HCT116 (cell line): ENCODE measurements at places on chromosomes 11 and 22. TPM values are rescaled to one million over a fixed set of nuclear protein-coding genes. Genes with fewer than 3 reads are reported as not detected.

Gene RAB30
- 5.7 TPM for total RNA-seq

Gene UPB1
- total RNA-seq: 0.27 TPM

- H3K27me3 ChIP-seq: no peaks in the 10 kb centered on the region
- DNase-seq: peak; percentile 50
- peaks cover 12% of the 10 kb centered on the region for H3K4me1 ChIP-seq
- H3K4me3 ChIP-seq: peak overlapping the region; percentile 45
These were observed 7.5 kb downstream of the GP1BB start for GRCh38 chr22:19730655-19731360.

Gene FAM118A
- total RNA-seq: 43.2 TPM

GRCh38 chr11:65719871-65720210, 757 bp downstream of the RNASEH2C start:
- H3K4me3 ChIP-seq: peak overlapping the region; percentile 93
- H3K27ac ChIP-seq: peak overlapping the region; percentile 82

GRCh38 chr11:8036002-8036802, 44.8 kb upstream of the TUB start:
- no peaks in the 10 kb centered on the region for H3K4me1 ChIP-seq
- H3K36me3 ChIP-seq: no peaks in the 10 kb centered on the region
- H3K27ac ChIP-seq: no peak overlapping the region
- H3K27me3 ChIP-seq: no peaks in the 10 kb centered on the region

- no peaks in the 10 kb centered on the region for H3K4me1 ChIP-seq
- no peak overlapping the region for H3K4me3 ChIP-seq
- H3K27me3 ChIP-seq: no peaks in the 10 kb centered on the region
- no peaks in the 10 kb centered on the region for H3K36me3 ChIP-seq
These were observed 113.5 kb downstream of the FCHSD2 start for GRCh38 chr11:73028611-73029010.

DNA sequence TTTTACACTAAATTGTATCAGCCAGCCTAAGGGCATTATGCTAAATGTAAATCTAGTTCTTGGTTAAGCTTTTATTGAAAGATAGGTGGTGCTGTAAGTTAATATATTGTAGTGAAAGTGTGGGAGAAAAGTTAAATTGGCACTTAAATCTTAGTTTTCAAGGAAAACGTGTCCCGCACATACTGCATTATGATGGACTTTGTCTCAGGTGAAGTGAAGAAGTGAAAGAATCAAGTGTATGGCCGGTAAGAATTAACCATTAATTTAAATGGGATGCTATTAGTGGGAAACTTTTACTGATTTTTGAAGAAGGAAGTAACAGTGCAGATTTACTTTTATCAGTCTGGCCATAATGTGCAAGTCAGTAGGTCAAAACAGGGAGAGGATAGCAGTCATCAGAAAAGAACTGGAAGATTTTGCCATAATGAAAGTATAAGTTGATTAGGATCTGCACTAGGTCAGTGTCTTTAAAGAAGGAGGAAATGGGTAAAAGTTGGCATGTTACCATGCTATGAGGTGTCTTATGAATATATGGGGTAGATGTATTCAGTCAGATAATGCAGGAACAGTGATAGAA, 81.6 kb downstream of the PDHX start:
- peaks cover under 1% of the 10 kb centered on the region; the same call in 1 of the 2 replicates for H3K4me1 ChIP-seq
- H3K36me3 ChIP-seq: 0 out of 2 replicates have a peak, but pooled peaks cover 2% of the 10 kb centered on the region
- no peak for DNase-seq
- no peak overlapping the region for H3K27ac ChIP-seq

- no peak for DNase-seq
- H3K36me3 ChIP-seq: no peaks in the 10 kb centered on the region
- H3K27ac ChIP-seq: no peak overlapping the region
- no peaks in the 10 kb centered on the region for H3K27me3 ChIP-seq
- H3K4me3 ChIP-seq: no peak overlapping the region
These were observed 649.1 kb downstream of the OPCML start for GRCh38 chr11:132883241-132883640.

- H3K4me3 ChIP-seq: no peak overlapping the region
- no peaks in the 10 kb centered on the region for H3K36me3 ChIP-seq
- peaks cover 57% of the 10 kb centered on the region for H3K4me1 ChIP-seq
- peak; percentile 72 for DNase-seq
- peak overlapping the region; percentile 72; the same call in 1 of the 2 replicates for H3K27ac ChIP-seq
- H3K27me3 ChIP-seq: no peaks in the 10 kb centered on the region
These were observed 62.4 kb upstream of the BMAL1 start for GRCh38 chr11:13215149-13215548.

DNA sequence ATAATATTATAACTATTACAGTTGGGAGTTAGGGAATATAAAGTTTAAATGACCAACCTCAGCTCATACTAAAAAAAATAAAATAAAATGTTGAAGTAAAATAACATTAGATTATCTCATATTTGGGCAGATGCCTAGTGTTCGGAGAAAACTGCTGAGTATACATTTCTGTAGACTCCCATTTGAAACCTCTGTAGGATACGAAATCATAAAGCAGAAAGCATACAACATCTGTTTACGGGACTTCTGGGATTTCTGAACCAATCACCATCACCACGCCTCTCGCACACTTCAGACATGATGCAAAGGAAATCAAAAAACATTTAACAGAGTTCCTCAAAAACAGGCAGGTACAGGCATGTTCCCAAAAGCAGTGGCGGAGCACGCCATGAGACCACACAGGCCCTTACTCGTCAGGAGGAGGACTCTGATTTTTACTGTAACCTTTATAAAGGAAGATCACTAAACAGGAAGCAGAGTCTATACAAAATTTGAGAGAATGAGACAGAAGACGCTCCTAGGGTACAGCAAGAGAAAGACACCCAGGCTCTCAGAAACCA, 8.6 kb downstream of the ZNF195 start:
- no peaks in the 10 kb centered on the region for H3K27me3 ChIP-seq
- H3K27ac ChIP-seq: no peak overlapping the region
- no peaks in the 10 kb centered on the region for H3K4me1 ChIP-seq
- H3K36me3 ChIP-seq: peaks cover 69% of the 10 kb centered on the region
- H3K4me3 ChIP-seq: no peak overlapping the region
- DNase-seq: no peak

- no peak overlapping the region for H3K4me3 ChIP-seq
- no peak overlapping the region for H3K27ac ChIP-seq
- no peak for DNase-seq
- H3K4me1 ChIP-seq: no peaks in the 10 kb centered on the region
These were observed 123.6 kb upstream of the MTNR1B start for GRCh38 chr11:92845805-92846204.

Gene PELI3
- 12.8 TPM for total RNA-seq

Gene KDM2A
- total RNA-seq: 50.4 TPM

GRCh38 chr11:126197277-126197939, 14.0 kb downstream of the RPUSD4 start:
- H3K36me3 ChIP-seq: peaks cover 52% of the 10 kb centered on the region
- H3K27me3 ChIP-seq: no peaks in the 10 kb centered on the region
- no peak overlapping the region for H3K4me3 ChIP-seq
- no peak for DNase-seq

Gene MYO18B
- 0.05 TPM for total RNA-seq

GRCh38 chr11:105392556-105392955, 217.3 kb upstream of the GRIA4 start:
- H3K36me3 ChIP-seq: no peaks in the 10 kb centered on the region
- H3K4me1 ChIP-seq: no peaks in the 10 kb centered on the region
- no peak overlapping the region for H3K4me3 ChIP-seq
- H3K27ac ChIP-seq: no peak overlapping the region
- DNase-seq: no peak
- no peaks in the 10 kb centered on the region for H3K27me3 ChIP-seq

GRCh38 chr11:45085646-45086501, 60.6 kb upstream of the PRDM11 start:
- peaks cover 6% of the 10 kb centered on the region; the same call in 1 of the 2 replicates for H3K27me3 ChIP-seq
- H3K36me3 ChIP-seq: no peaks in the 10 kb centered on the region
- no peak overlapping the region for H3K4me3 ChIP-seq
- H3K27ac ChIP-seq: no peak overlapping the region
- no peaks in the 10 kb centered on the region for H3K4me1 ChIP-seq
- no peak for DNase-seq

Gene JHY
- 4.8 TPM for total RNA-seq

DNA sequence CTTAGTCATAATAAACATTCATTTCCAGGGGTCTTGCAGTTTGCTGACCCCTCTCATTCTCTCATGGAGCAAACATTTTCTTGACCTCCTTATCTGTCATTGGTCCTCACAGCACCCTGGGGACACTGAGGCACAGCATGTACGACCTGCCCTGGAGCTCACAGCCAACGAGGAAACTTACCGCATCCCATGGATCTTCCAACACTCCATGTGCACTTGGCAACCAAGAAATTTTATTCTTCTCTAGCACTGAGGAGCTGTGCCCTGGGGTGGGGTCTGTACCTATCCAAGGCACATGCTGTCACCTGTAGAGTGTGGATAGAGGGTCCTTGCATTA, 69.4 kb upstream of the IGLL5 start:
- no peaks in the 10 kb centered on the region for H3K36me3 ChIP-seq
- H3K4me1 ChIP-seq: no peaks in the 10 kb centered on the region
- no peak overlapping the region for H3K4me3 ChIP-seq

GRCh38 chr22:18955696-18956095, 19.6 kb upstream of the PRODH start:
- H3K4me1 ChIP-seq: no peaks in the 10 kb centered on the region
- H3K27ac ChIP-seq: no peak overlapping the region
- no peaks in the 10 kb centered on the region for H3K27me3 ChIP-seq
- no peak overlapping the region for H3K4me3 ChIP-seq
- H3K36me3 ChIP-seq: no peaks in the 10 kb centered on the region

DNA sequence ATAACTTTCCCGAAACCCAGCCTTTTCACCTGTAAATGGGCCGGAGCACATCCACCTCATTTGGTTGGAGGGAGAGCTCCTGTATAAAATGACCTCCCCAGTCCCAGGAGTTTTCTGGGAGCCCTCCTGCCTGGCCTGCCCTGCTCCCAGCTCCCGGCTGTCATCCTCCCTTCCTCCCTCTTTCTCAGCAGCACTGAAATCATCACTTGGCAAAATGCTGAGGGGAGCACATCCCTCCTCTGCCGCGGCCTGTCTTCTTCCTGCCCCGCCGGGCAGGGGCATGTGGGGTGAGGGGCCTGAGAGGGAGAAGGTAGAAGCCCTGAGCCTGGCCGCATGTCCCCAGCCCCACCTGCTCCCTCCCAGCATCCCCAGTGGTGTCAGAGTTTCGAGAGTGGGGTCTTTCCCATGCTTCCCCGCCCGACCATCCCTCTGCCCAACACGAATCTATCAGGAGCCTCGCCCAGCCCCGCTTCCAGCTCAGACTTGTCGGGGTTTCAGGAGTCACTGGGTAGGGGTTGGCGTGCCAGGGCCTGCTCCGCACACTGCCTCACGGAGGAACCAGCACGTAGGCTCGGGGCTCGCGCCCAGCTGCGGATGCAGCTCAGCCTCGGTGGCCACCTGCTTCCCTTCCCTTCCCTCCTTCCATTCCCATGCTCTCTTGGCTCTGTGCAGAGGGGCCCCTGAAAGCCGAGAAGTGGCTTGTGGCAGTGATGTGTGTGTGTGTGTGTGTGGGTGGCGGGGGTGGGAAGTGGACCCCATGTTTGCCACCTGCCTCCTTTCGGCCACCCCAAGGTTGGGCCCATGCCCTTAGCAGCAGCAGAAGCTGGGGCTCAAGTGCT, 37.1 kb downstream of the NECTIN1 start:
- no peaks in the 10 kb centered on the region for H3K27me3 ChIP-seq
- H3K27ac ChIP-seq: no peak overlapping the region
- DNase-seq: no peak
- peaks cover 47% of the 10 kb centered on the region for H3K4me1 ChIP-seq
- no peak overlapping the region for H3K4me3 ChIP-seq

DNA sequence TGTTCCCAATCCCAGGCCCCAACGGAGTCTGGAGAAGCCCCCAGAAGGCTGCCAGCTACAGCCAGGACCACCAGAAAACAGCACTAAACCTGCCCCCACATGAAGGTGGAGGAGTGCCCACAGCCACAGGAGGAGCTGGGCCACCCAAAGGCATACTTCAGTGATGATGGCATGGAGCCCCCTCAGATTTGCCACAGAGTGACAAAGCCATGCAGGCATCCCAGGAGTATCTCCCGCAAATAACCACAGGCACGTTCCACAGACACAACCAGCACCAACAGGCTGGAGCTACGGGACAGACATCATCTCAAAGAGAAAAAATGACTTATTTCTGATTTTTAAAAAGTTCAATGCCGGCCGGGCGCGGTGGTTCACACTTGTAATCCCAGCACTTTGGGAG, 10.6 kb downstream of the CARS1 start:
- no peak overlapping the region for H3K27ac ChIP-seq
- H3K4me1 ChIP-seq: peaks cover 17% of the 10 kb centered on the region
- no peak for DNase-seq
- H3K36me3 ChIP-seq: no peaks in the 10 kb centered on the region; the same call in 1 of the 2 replicates
- H3K4me3 ChIP-seq: no peak overlapping the region

Gene OR5P2
- total RNA-seq: not detected

DNA sequence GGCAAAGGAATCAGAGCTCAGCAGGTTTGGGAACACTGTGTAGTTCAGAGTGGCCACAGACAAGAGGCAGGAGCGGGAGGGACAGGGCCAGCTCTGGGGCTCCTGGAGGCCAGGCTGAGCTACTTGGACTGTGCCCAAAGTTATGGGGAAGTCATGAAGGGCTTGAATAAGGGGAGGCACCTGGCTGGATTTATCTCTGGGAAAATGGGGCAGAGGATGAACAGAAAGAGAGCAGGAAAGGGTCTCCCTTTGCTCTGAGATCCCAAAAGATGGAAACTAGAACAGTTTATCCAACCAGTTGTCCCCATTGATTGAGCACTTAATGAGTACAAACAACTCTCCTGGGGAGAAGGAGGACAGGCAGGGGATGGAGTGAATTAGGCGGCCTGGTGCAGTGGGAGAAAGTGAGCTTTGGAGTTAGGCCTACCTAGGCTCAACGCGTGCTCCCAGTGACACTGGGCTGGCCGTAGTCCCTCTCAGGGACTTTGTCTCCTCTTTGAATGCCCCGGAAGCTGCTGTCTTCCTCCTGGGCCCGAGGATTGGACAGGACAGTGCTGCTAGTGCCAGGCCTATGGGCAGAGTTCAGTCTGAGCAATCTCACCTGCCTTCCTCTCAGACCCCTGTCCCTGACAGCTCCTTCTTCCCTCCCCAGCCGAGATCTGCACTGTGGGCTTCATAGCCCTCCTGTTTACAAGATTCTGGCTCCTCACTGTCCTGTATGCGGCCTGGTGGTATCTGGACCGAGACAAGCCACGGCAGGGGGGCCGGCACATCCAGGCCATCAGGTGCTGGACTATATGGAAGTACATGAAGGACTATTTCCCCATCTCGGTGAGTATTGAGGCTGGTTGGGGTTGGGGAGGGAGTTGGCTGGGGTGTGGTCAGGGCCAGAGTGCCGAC, 2.0 kb downstream of the MOGAT2 start:
- no peaks in the 10 kb centered on the region for H3K4me1 ChIP-seq
- no peaks in the 10 kb centered on the region for H3K27me3 ChIP-seq
- H3K27ac ChIP-seq: no peak overlapping the region
- DNase-seq: no peak
